H1 (cell line): ENCODE measurements at places on chromosomes 1 and 21. TPM values are rescaled to one million over a fixed set of nuclear protein-coding genes. Genes with fewer than 3 reads are reported as not detected.

- DNase-seq = no peak
Measured at GRCh38 chr1:43354936-43355335, 3.8 kb upstream of the CDC20 start.

SPRR2G gene
- total RNA-seq = not detected in 2 replicates

- DNase-seq = no peak
Measured at GRCh38 chr1:166489670-166490436, 323.1 kb upstream of the FAM78B start.

DNA sequence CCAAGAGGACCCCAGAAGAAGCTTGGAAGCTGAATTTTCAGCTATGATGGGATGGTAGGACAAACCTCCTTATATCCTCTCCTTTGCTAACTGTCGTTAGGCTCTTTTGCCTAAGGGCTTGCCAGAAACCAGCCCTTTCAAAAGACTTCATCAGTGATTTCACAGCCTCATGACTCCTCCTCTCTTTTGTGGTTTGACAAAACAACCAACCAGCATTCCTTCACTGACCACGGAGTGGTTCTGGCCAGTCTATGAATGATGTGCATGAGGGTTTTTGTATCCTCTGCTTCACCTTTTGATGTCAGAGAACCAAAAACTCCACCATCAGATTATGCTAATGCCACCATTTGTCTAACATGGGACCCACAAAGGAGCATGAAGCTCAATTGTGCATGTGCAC is 116.9 kb upstream of the COA6 start:
- DNase-seq = no peak

- no peak for DNase-seq
Measured at GRCh38 chr1:30295674-30296073, 427.7 kb downstream of the MATN1 start.

TMEM61 gene
- 0.50 and 0.54 TPM in 2 replicates for total RNA-seq

- no peak for DNase-seq
Measured at GRCh38 chr1:245549996-245550719, 395.4 kb downstream of the KIF26B start.

DNA sequence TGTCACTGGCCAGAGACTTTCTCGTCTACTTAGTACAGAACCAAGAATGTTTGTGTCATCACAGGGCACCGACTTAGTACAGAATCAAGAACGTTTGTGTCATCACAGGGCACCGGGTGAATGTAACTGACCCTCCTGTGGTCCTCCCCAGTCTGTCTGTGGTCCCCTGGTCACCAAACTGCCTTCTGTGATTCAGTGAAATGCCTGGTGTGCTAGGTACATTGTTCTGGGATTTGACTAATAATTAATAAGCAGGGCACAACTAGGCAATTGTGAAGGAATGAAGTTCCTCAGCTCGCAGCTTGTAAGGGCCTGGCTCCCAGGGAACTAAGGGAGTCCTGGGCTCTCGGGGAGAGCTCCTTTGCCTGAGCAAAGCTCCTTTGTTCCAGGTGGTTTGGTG is 7.2 kb downstream of the MECR start:
- DNase-seq = no peak

DNA sequence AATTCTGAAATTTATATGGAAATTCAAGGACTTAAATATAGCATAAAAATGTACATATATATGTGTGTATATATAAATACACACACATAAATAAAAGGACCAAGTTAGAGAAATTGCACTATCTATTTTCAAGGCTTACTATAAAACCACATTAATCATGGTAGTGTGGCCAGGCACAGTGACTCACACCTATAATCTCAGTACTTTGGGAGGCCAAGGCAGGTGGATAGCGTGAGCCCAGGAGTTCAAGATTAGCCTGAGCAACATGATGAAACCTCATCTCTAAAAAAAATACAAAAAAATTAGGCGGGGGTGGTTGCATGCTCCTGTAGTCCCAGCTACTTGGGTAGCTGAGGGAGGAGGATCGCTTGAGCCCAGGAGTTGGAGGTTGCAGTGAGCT is 171.4 kb upstream of the GORAB start:
- DNase-seq = no peak

DNA sequence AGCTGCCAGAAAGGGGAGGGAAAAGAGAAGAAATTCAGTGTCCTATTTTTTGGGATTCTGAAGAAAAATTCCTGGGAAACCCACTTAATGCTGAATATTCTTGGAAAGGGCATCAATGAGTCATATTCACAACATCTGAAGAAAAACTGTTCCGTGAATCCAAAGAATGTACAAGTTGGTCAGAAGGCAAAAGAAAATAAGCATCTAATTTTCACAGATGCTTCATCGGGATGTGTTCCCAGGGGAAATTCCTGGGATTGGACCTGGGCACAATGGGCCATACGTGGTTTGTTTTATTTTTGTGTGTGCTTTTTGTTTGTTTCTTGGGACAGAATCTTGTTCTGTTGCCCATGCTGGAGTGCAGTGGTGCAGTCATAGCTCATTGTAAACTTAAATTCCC is 112.2 kb downstream of the MAP3K21 start:
- DNase-seq = no peak

DNA sequence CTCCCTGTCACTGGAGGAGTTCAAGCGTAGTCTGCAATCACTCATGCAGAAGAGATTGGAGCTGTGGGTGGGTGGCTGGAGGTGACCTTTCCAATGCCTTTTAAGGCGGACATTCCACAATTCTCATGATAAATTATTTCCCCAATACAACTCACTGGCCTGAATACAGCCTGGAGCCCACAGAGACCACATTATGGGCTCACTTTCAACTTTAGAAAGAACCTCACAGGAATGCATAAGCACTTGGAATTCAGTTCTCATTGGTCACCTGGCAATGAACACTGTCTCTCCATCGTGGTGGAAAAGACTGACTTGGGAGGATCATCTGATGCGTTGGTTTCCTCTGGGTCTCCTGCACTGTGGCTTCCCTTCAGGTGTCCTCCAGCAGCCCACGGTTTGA is 151.8 kb upstream of the KCND3 start:
- no peak for DNase-seq

DNA sequence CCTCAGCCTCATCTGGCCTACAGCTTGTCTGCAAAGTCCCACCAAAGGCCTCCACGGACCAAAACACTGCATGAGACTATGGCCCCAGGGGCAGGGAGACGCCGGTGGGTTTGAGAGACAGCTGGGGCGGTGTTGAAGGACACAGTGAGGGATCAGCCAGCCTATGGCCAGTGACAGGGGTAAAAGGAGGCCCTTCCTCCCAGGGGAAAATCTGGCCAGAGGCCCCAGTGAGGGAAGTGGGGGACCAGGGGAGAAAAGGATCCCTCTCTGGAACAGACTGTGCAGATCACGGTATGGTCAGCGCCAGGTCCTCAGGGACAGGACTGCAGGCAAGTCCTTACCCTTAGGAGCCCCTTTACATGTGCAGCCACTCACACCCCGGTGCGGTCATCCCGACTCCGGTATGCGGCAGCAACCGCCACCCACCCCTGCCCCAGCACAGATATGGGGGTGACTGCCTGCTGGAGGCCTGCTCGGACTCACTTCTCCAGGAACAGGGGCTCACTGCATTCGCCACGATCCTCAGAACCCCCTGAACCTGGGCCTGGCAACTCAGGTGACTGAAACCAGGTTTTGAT is 1.3 kb downstream of the CERS2 start:
- peak; percentile 59 for DNase-seq

ZNF695 gene
- total RNA-seq = 25.6 and 27.0 TPM in 2 replicates

FNDC5 gene
- 0.94 and 2.0 TPM in 2 replicates for total RNA-seq

GRCh38 chr21:44423941-44424607 is 31.2 kb upstream of the LRRC3 start:
- DNase-seq = no peak

DNA sequence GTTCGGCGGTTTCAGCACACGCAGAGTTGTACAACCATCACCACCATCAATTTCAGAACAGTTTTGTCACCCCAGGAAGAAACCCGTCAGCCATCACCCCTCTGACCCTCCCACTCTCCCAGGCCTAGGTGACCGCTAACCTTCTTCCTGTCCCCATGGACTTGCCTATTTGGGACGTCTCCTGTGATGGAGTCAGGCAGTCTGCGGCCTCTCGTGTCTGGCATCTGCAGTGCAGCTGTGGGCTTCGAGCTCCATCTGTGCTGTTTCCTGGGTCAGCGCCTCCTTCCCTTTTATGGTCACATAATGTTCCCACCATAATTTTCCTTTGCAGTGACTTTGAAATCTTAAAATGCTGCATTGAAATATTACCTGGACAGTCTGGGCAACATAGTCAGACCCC is 24.4 kb downstream of the SLC45A1 start:
- DNase-seq = no peak

DNA sequence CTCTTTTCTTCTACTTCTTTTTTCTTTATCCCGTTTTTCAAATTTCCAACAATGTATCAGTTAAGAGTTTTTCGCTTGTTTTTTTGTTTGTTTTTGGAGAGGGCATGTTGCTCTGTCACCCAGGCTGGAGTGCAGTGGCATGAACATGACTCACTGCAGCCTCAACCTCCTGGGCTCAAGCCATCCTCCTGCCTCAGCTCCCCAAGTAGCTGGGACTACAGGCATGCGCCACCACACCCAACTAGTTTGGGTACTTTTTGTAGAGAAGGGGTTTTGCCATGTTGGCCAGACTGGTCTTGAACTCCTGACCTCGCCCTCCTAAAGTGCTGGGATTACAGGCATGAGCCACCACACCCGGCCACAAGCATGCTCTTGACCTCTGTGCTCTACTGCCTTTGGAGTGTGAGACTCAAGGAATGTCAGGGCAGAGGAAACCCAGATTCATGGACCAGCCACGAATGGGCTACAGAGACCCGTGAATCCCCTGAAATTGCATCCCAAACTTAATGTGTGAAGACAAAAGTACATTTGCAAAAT is 65.1 kb upstream of the HSD17B7 start:
- DNase-seq = no peak

SELP gene
- not detected in 2 replicates for total RNA-seq

GRCh38 chr1:12657060-12657884 is 13.4 kb downstream of the AADACL4 start:
- DNase-seq = no peak
